HFFc6 (cell line): ENCODE measurements at places on chromosomes 11 and 22.
A peak's percentile ranks its signal among the peaks of the same experiment; 100 is the strongest.

GRCh38 chr22:29768052-29768693 is 1.0 kb downstream of the UQCR10 start:
- DNase-seq, result peak; percentile 24

GRCh38 chr11:79285756-79286155 is 155.1 kb downstream of the TENM4 start:
- DNase-seq, result no peak

- peak; percentile 3 for DNase-seq
Measured at GRCh38 chr11:126655807-126656128, 300.3 kb downstream of the ST3GAL4 start.

DNA sequence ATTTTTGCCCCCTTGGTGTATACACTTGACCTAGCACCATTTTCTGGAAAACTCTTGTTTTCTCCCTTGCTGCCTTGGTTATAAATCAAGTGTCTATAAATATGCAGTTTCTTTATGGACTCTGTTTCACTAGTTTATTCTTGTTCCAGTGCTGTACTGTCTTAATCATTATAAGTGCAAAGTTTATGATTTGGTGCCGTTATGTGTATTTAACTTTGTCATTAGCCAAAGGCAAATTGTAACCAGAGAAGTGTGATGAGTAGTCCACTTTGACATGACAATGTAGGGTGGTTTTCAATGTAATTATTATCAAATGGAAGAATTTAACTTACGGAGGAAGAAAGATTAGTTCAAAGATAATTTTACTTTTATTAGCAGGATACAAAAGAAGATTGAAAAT is 40.3 kb downstream of the SPECC1L start:
- DNase-seq, result no peak

- peak; percentile 91 for DNase-seq
Measured at GRCh38 chr11:11998091-11998781, 10.2 kb downstream of the DKK3 start.

- no peak for DNase-seq
Measured at GRCh38 chr11:62830904-62831519, 839 bp downstream of the STX5 start.

DNA sequence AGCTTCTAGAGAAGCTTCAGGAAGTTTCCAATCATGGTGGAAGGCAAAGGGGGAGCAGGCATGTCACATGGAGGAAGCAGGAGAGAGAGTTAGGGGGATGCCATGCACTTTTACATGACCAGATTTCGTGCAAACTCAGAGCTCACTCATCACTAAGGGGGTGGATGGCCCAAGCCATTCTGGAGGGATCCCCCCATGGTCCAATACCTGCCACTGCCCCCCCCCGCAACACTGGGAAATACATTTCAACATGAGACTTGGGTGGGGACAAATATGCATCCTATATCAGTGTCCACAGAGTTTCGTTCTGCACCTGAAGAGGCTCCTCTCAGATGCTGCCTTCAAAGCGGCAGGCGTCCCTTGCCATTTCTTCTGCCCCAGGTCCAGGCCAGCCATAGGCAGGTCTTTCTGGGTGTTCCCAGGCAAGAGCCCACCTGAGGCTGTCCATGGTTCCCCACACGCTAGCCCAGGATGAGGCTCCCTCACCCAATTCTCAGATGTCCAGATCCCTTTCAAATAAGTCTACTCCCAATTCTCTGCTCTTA is 1344.3 kb downstream of the TBC1D22A start:
- DNase-seq, result no peak

- no peak for DNase-seq
Measured at GRCh38 chr22:40415531-40416266, 45.3 kb downstream of the SGSM3 start.

DNA sequence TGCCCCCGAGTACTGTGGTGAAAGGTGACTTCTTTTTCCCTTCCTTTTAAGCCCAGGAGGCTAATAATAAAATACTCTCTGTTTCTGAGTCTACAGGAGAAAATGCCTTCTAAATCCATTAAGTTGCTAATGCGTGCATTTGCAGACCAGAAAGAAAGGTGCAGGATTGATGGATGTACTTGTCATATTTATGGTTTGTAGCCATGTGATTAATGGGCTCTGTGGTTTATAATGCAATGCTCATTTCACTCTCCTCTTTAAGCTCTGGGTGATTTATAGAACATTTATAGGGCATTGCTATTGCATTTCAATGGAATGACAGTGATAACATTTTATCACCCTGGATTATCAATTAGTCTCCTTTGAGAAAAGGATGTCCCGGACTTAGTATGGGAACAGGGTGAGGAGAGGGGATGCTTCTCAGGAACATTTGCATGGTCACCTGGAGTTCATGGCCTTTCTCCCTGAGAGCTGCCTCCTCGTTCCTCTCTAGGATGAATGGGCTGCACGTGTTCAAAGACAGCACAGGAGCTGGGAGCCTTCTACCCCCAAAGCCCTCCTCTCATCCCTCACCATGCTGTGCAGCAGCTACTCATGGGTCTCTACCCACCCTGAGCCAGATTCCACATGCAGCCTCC is 82.8 kb upstream of the HMGXB4 start:
- DNase-seq, result no peak

DNA sequence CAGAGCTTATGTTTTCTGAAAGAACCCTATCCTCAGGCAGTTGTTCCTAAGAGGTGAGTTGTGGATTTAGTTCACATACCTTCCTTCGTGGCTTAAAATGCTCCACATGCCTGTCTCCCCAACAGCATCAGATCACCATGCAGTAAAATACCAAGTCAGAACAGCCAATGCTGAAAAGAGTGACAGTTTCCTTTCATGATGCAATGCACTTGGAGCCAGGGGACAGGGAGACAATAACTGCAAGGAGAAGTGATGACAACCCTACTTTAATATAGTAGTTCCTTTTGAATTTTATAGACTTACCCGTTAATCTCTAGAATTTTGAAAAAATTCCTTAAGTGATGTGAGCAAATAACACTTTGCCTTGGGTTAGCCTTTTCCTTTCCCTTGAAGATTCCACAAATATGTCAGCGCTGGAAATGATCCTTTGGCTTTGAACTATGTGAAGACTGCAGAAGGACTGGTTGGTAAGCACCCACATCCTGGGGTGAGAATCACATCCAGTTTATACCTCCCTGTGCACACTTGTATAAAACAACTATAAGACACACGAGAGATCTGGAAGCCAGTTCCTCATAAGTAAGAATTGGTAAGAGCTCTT is 71.2 kb downstream of the PIWIL4 start:
- peak; percentile 7 for DNase-seq
